ENCODE measurements at places on chromosomes 6 and 20.

GRCh38 chr20:44754554-44754953 lies 8.9 kb downstream of the KCNK15 start:
- DNase-seq = no peak

DNA sequence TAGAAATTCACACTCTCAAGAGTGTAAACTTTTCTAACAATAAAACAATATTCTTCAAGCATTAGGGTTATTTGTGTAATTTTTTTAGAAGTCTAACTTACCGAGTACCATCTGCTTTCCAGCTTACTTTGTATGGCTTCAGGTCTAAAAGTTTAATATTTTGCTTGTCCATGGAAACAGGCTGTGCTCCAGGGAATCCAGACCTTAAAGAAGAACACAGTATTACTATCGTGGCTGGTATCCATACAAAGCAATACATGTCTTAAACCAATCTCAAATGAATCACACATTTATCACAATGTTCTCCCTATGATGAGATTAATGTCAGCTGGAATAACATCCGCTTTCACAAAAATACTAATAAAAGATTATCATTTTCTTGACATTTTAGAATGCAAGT lies 73.0 kb downstream of the RNGTT start:
- DNase-seq = no peak

GRCh38 chr6:4967301-4968030 lies 36.4 kb downstream of the RPP40 start:
- no peak for DNase-seq

GRCh38 chr6:81748994-81749393 lies 3.5 kb downstream of the TENT5A start:
- DNase-seq = no peak

GRCh38 chr6:135180542-135181332 lies at the start of gene MYB:
Gene MYB (plus strand): TSS chr6:135181308. CDS start chr6:135181514, 206 bp downstream.
- DNase-seq = peak; percentile 84

DNA sequence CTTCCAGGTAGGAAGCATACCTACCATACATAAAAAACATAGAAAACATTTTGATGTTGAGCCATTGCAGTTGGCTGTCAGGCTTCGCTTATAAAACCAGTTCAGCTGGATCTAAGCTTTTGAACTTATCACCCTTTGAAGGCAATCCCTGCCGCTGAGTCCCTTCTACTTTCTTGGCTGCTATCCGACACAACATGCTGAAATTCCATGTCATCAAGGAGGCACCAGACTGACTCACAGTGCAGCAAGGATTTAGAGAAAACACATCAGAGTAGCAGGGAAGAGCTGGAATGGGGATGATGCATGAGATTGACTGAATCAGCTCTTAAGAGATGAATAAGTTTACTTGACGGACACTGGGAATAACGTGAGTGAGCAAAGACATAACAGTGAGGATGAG lies 135.0 kb upstream of the MAN1A1 start:
- DNase-seq = no peak

- DNase-seq = no peak
These were observed 16.3 kb upstream of the ZNF311 start for GRCh38 chr6:29021434-29021833.

GRCh38 chr6:1321738-1322137 lies 9.8 kb downstream of the FOXQ1 start:
- DNase-seq = no peak

DNA sequence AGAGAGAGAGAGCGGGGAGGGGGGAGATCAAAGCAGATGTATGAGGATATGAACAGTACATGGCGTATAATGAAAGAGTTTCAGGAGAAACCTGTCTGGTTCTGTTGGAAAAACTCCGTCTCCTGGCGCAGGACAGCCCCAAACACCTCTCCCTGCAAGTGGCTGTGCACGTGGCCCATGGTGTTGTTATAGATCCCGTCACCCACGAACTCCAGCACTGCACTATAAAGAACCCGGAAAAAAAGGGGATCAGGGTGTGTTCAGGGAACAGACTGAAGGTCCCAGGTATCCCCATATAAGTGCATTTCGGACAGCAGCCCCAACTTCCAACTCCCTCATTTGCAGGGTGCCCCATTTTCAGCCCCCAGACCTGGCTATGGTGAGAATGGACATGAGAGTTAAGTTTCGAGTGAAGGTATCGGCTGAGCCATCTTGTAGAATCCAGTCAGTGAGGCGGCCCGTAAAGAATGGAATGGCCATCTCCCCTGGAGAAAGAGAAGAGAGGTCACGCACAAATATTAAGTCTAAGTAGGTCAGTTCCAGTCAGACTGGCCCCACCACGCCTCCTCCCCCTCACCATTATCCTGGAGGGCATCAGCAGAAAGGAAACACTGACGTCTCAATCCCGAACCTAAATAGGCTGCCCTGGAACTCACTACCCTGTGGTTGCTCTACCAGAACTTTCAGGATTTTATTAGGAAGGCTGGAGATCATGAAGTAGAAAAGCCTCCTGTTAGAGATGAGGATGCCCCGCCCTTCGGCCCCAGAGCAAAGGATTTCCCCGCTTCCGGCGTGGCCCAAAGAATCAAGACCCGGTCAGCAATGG lies 1.3 kb downstream of the TAP1 start:
- no peak for DNase-seq

DNA sequence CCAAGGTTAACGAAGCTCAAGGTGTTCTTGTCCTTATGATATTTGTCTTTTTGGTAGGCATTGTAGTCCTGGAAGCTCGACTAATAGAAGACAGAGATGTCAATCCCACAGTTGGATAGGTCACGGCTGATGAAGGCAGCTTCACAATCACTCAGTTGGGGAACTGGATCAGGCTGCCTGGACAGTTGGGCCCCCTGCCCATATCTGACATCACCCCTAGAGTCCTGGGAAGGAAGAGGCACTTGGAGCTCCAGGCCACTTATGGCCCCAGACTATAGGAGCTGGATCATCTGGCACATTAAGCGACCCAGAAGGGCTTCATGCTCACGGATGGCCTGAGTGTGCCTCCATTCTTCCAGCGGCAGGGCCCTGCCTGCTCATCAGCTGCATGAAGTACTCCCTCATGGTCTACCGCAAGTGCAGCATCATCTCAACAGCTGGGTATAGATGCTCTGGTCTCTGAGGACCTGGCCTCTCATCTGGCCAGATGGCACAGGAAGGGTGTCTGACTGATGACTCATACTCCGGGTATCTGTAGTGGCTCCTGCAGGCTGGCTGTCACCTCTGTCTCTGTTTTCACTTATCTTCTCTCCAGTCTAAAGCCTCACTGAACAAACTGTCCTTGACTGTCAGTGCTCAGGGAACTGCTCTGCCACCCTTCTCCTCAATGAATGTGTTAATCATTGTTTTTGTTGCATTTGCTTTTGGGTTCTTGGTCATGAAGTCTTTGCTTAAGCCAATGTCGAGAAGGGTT lies 29.2 kb upstream of the SSR1 start:
- no peak for DNase-seq

- no peak for DNase-seq
These were observed 294.8 kb upstream of the STXBP5 start for GRCh38 chr6:146909376-146909775.

DNA sequence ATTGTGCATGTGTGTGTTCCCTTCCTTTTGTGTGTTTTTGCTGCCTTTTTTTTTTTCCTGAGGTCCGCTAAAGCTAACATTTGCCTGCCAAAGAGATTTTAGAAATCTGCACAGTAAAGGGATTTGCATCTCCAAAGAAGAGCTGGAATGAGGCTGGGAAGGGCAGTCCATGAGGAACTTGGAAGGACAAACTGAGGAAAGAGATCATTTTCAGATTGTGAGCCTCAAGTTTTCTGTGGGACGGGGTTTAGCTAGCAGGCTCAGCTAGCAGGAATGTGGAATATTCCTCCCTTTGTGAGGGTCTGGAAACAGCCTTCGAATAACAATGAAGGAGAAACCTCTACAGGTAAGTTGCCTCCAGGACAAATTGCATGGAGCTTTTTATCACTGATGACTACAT lies 3.8 kb downstream of the INSM1 start:
- DNase-seq = no peak

GRCh38 chr6:124423621-124424020 lies 538.6 kb upstream of the RNF217 start:
- DNase-seq = no peak

DNA sequence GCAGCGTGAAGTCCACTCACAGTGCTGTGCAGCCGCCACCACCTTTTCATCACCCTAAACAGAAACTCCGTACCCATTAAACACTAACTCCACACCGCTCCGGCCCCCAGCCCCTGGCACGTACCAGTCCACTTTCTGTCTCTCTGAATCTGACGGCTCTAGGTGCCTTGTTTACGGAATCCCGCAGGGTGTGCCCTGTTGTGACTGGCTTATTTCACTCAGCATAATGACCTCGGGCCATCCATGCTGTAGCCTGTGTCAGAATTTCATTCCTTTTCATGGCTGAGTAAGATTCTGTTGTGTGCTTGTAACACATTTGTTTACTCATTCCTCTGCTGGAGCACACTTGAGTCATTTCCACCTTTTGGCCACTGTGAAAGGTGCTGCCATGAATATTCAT lies 18.0 kb downstream of the TCFL5 start:
- no peak for DNase-seq

DNA sequence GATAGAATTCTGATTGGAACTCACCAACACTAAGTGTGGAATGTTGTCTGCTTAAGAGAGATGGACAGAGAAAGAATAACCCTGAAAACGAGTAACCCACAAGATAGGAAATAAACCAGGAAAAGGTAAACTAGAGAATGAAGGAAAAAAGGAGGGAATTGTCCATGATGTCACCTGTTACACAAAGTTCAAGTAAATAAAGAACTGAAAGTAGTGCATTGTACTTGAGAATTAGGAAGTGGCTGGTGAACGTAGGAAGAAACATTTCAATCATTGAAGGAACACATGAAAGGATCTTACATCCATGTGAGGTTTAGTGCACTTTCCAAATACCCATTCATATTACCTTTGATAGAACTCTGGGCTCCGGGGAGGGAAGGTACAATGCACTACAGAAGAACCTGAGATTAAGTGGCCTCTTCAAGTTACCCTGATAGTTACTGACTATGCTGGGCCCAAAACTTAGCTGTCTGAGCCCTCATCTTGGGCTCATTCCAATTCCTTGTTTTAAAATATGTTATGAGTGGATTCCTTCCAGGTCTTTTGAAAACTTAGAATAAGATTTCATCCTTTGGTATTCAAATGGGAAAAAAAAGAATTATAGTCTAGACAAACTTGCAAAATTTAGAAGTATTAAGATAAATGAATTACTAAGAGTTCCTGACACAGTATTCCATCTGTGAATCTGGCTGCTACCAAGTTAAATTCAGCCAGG lies 1.1 kb upstream of the STX7 start:
- DNase-seq = no peak

GRCh38 chr6:154167126-154167525 lies 128.1 kb downstream of the OPRM1 start:
- DNase-seq = no peak

- no peak for DNase-seq
These were observed 111.2 kb upstream of the PTPN1 start for GRCh38 chr20:50398821-50399554.

- no peak for DNase-seq
These were observed 8.8 kb downstream of the RSPH3 start for GRCh38 chr6:158991017-158991723.

- DNase-seq = no peak
These were observed 658.8 kb upstream of the CHD6 start for GRCh38 chr20:42276718-42277602.

DNA sequence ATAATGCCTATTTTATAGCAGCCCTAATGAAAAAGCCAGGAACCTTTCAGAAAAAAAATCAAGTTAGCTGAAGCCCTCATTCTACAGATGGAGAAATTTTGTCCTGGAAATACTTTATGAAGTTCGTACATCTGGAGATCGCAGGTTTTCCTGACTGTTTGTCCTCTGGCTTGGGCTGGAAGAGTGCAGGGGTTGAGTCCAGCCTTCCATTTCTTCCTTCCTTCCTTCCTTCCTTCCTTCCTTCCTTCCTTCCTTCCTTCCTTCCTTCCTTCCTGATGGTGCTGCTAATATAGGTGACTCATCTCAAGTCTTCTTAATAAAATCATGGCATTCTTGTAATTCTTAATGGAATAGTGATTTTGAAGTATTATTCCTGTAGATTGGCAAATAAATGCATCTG lies 227.4 kb downstream of the CLVS2 start:
- no peak for DNase-seq

GRCh38 chr6:134537146-134537555 lies 219.2 kb upstream of the SGK1 start:
- DNase-seq = no peak

DNA sequence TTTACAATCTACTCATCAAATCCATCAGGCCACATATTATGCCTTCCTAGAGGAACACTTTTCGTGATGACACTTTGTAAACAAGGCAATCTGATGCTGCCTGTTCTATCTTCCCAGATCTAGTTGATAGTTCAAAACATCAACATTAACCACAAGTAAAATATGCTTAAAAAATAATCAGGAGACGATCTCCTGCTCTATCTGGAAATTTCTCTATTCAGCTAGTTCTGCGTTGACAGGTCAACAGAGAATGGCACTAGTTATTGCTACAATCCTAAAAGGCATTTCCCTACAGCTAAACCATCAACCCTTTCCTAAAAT lies 2.1 kb downstream of the B4GALT5 start:
- DNase-seq = no peak

DNA sequence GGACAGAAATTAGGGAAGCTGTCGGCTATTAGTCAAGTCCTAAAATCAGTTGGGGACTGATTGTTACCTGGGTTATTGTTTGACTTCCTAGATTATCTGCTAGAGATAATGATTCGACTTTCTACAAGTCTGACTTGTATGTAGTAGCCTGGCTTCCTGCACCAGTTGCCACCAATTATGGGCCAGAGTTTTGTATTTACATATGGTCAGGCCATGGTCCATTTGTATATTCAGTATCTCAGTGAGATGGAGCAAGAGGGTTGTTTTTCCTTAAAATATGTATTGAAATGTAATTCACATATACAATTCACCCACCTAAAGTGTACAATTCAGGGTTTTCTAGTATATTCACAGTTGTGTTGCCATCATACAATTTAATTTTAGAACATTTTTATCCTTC lies 130.6 kb upstream of the PHACTR3 start:
- DNase-seq = no peak

- DNase-seq = no peak
These were observed 24.2 kb downstream of the LHFPL5 start for GRCh38 chr6:35829306-35829705.
